ENCODE measurements at places on chromosomes 16 and 17.
A peak's percentile ranks its signal among the peaks of the same experiment; 100 is the strongest.

GRCh38 chr17:4490637-4491061 is 8.0 kb upstream of the SPNS2 start:
- no peak for DNase-seq

- no peak for DNase-seq
These were observed 832 bp upstream of the SRRM2 start for GRCh38 chr16:2751577-2752034.

GRCh38 chr17:34569591-34569990 is 9.8 kb upstream of the TMEM132E start:
- DNase-seq, result no peak

DNA sequence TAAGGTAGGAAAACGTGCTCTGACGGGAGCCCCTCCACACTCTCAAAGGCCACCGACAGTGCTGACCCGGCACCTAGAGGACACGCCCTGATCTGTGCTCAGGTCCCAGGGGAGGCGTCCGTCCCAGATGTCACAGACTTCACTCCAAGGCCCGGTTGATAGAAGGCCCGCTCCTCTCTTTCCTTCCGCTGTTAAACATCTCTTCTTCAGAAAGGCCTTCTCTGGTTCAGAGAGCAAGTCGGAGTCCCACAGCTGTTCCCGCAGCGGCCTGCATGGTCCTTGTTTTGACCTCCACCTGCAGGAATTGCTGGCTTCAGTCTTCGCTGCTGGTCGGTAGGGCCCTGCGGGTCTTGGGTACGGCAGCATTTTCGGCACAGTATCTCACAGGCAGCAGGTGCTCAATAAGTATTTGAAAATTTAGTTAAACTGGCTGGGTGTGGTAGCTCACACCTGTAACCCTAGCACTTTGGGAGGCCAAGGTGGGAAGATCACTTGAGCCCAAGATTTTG is 88.5 kb downstream of the MRC2 start:
- no peak for DNase-seq

- DNase-seq, result no peak
These were observed 1.3 kb upstream of the UNC45B start for GRCh38 chr17:35146214-35146833.

DNA sequence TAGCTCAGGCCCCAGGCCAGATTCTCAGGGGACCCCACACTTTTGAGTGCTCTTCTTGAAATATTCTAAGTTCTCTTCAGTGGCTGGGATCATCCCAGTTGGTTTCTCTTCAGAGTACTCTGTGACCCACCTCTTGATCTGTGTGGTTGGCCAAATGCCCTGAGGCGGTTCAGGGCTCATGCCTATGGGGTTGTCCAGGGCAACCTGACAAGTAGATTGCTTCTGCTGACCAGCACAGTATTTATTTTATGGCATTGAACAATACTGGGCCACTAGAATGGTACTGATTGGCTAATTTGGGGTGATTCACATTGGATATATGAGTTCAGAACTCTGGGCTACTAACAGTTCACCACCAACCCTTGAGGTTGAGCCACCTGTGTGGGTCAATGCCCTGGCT is 7.4 kb upstream of the GOSR2 start:
- DNase-seq, result no peak

GRCh38 chr17:58747674-58748073 is 8.0 kb upstream of the PPM1E start:
- no peak for DNase-seq

GRCh38 chr16:8721336-8722024 is 47.1 kb downstream of the ABAT start:
- no peak for DNase-seq

GRCh38 chr17:46002311-46002972 is 3.4 kb downstream of the STH start:
- DNase-seq, result peak; percentile 53

DNA sequence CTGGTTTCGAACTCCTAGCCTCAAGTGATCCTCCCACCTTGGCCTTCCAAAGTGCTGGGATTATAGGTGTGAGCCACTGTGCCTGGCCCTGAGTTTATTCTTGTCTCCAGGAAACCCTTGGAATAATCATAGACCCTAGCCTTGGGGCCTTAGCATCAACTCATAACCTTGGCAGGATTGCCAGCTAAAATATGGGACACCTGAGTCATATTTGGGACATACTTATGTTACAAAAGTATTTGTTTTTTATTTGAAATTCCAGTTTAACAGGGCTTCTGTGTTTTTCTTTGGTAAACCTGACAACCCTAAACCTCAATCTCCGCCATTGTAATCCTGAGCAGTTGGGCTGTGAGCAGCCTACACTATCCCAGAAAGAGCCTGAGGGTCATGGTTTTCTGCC is 28.6 kb upstream of the TNS4 start:
- DNase-seq, result no peak

- DNase-seq, result no peak
These were observed 26.2 kb downstream of the BMERB1 start for GRCh38 chr16:15460601-15461000.

GRCh38 chr17:72056727-72057290 is 64.0 kb upstream of the SOX9 start:
- no peak for DNase-seq

DNA sequence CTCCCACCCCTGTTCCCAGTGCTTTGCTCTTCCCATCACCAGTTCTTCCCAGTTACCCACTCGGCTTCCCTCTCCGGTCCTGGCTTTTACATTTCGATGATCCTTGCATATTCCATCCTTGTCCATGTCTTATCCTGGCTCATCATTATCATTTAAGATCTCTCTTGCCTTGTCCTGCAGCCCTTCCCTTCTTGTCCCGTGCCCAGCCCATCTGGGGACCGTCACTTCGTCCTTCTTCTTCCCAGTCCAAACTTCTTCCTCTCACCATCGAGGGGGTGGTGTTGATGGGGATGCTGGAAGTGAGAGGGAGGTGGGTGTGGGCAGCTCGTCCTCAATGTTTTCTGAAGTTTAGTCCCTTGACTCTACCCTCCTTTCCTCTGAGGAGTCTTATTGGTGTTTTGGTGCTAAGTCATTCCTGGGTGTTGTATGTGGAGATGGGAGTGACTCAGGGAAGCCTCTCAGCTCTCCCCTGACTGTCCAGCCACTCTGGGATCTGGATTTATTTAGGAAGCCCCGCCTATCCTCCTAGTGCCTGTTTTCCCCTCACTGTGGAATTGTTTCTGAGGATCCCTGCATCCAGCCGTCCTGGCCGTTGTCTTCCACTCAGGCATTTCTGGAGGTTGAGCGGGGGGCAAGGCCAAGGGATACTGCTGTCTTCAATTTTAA is 975 bp downstream of the SNX29 start:
- DNase-seq, result no peak

DNA sequence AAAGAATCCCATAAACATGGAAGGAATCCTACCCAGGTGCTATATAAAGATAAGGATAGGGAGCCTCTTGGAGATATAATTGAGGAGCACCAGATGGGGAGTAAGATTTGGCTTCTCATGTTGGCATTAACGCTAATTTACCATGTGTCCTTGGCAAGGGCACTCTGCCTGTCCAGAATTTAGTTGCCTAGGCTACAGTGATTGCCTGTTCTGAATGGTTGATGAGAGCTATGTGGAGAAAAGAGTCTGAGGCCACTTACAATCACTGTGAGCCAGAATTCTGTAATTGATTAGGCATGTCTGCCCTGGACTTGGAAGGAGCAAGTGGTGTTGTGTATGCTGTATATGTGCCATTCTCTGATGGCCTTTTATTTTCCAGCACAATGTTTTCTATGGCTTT is 1101.2 kb upstream of the RBFOX1 start:
- DNase-seq, result no peak

GRCh38 chr17:7673239-7673638 is 14.1 kb downstream of the TP53 start:
- DNase-seq, result peak; percentile 17

GRCh38 chr17:1274245-1274608 is 4.0 kb downstream of the BHLHA9 start:
- DNase-seq, result no peak

GRCh38 chr16:22847100-22847499 is 33.1 kb downstream of the HS3ST2 start:
- DNase-seq, result no peak

- DNase-seq, result no peak
These were observed 55.0 kb downstream of the ZNF423 start for GRCh38 chr16:49800876-49801275.

- no peak for DNase-seq
These were observed 71.5 kb upstream of the N4BP1 start for GRCh38 chr16:48681520-48681919.

GRCh38 chr16:72835086-72835485 is 212.8 kb downstream of the ZFHX3 start:
- no peak for DNase-seq

GRCh38 chr16:51149251-51149661 is 1.8 kb downstream of the SALL1 start:
- DNase-seq, result no peak

DNA sequence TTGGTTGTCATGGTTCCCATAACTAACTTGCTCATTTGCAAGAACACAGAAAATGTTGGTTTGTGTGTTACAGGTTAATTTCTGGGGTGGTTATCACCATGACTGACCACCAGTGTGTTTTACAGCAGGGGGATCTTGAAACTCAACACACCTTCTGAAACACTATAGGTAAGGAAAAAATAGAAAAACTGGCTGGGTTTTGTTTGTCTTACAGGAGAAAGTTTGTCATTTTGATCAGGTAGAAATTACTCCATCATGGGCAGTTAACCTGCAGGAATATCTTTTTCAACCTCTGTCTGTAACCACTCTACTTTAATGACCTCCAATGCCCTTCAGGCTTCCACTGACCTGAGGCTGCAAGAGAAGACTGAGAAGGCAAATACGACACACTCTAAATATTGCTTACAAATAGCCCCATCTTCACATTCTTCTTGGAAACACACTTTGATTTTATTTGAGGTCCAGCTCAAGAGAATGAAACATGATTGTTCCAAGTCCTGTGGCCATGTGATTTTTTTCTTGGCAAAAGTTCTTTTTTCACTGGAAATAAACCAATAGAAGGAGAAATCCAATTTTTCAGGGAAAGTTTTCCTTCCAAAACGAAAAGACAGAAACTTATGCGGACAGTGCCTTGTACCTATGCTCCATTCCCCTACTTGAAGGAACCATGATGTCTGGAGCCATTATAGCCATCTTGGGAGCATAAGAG is 428.7 kb upstream of the SALL1 start:
- DNase-seq, result no peak

GRCh38 chr16:22216191-22216831 is 10.2 kb downstream of the EEF2K start:
- peak; percentile 91 for DNase-seq

DNA sequence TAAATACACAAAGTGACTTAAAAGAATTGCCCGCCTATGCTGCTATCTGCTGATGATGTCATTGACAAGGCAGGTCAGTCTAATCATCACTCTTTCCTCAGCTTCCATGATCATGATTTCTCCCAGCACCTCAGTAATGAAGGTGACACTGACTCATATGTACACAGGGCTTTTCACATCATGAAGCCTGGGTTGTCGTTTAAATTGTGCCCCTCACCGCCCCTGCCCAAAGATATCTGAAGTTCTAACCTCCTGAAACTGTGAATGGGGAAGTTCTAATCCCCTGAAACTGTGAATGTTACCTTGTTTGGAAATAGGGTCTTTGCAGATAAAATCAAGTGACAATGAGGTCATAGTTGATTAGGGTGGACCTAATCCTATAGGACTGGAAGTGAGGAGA is 17.4 kb upstream of the GPRC5C start:
- no peak for DNase-seq

DNA sequence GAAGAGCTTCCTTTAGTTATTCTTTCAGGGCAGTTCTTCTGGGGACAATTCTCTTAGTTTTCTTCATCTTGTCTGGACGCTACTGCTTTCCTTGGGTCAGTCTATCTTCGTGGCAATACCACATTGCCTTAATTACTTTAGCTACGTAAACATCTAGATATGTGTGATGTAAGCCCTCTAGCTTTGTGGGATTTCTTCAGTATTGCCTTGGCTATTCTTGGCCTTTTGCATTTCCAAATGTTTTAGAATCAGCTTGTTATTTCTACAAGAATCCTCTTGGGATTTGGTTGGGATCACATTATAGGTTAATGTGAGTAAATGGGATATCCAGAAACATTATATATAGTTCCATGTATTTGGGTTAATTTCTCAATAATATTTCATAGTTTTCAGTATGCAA is 9.0 kb upstream of the ST6GALNAC2 start:
- no peak for DNase-seq

DNA sequence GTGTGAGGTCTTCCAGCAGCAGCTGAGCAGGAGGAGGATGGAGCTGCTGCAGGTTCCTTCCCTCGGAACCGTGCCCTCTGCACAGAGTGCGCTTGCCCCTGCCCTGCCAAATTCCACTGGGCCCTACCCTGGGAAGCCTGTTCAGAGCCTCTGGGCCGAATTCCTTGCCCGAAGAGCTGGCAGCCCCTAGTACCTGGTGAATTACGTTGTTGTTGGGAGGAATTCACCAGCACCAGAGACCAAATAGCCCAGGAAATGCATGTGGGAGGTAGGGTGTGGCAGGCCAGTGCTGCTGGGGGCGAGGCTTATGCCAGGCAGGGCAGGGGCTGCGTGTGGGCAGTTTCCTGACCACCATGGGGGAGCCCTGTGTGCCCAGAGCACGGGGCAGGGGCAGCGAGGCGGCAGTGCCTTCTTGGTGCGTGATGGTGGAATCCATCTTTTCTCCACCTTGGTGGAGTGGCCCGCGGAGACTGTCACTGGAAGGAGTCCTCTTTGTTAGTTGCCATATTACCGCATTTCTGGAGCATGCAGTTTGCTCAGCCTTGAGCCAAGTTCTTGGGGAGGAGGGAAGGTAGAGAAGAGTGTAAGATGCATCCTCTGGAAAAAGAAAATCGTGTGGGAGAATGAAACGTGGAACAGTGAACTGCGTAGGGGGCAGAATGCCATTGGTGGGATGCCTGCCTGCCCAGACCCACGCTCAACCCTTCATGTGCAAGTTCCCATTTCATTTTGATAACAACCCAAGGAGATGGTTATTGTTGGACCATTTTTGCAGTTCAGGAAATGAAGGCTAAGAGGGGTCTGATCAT is 2.3 kb downstream of the MRC2 start:
- no peak for DNase-seq

GRCh38 chr17:39222866-39223834 is 2.6 kb downstream of the STAC2 start:
- DNase-seq, result no peak

DNA sequence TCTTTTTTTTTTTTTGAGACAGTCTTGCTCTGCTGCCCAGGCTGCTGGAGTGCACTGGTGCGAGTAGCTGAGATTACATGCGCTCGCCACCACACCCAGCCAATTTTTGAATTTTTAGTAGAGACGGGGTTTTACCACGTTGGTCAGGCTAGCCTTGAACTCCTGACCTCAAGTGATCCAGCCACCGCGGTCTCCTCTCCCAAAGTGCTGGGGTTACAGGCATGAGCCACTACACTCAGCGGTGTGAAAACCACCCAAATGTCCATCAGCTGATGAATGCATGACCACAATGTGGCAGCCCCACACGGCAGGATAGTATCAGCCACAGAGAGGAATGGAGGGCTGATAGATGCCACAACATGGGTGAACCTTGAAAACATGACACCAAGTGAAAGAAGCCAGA is 2.1 kb downstream of the P2RX5 start:
- no peak for DNase-seq

- DNase-seq, result no peak
These were observed 59.0 kb downstream of the ANKFY1 start for GRCh38 chr17:4204710-4205173.

- DNase-seq, result no peak
These were observed 16.1 kb upstream of the GSDMA start for GRCh38 chr17:39946551-39947330.

- DNase-seq, result no peak
These were observed 184.0 kb downstream of the CYLD start for GRCh38 chr16:50925758-50926357.

- peak; percentile 51 for DNase-seq
These were observed 79.9 kb downstream of the GPRC5B start for GRCh38 chr16:19804538-19805323.

- DNase-seq, result no peak
These were observed 26.5 kb downstream of the SREBF1 start for GRCh38 chr17:17810084-17810894.
